NCI-H1048 (cell line): ENCODE measurements at places on chromosomes 5 and 9.

DNA sequence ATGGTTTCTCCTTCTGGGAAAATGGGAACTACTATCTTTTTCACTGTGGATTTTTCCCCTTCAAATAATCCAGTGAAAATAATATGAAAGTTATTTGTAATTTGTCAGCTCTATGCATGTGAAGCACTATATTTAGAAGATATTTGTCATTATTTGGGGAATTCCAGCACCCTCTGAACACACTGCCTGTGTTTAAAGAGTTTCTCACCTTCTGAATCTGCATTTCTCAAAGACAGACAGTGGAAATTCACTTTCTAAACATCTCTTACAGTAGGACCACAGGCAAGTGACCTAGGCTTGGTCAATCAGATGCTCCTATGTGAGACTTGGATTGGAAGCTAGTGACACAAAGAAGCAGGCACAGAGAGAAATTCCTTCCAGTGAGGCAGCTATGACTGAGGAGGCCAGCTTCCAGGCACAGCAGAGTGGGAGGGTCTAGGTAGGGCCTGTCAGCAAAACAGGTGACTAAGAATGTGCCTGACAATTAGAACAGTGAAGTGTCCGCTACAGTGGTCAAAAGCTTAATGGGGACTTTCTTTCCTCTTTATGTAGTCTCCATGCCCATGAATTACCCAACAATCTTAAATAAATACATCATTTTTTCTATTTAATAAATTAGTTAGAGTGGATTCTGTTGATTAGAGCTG is 167.2 kb downstream of the HMHB1 start:
- DNase-seq, result no peak

- DNase-seq, result no peak
These were observed 475 bp upstream of the GOLM1 start for GRCh38 chr9:86099701-86100364.

DNA sequence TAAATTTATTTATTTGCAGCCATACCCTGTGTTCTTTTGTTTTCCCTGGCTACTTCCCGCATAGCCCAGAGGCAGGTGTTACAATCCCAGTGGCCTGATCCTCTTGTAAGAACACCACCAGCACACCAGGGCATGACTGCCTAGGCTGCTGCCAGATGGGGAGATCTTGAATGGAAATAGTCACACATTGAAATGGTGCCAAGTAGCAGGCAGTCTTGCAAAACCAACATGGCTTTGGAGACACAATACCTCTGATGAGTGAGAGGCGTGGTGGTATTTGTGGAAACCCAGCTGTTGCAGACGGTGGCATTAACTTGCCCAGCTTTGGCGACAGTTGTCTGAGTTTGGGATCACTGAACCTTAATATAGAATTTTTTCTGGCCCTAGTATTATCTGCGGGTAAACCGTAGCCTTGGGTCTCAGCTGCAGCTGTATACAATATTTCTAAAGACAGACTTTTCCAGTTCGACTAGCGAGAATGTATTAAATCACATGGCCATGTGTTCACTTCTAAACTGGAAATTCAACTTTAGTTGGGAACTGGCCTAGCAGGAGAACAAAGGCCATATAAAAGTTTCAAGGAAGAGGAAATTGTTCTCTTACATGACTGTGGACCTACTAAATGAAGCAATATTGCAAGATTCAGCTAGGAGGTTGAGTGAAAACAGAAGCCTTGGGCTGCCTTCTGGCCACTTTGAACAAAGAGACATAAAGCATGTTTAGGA is 277.0 kb downstream of the SMARCA2 start:
- no peak for DNase-seq

- no peak for DNase-seq
These were observed 416.8 kb downstream of the IRX2 start for GRCh38 chr5:2334719-2335118.

DNA sequence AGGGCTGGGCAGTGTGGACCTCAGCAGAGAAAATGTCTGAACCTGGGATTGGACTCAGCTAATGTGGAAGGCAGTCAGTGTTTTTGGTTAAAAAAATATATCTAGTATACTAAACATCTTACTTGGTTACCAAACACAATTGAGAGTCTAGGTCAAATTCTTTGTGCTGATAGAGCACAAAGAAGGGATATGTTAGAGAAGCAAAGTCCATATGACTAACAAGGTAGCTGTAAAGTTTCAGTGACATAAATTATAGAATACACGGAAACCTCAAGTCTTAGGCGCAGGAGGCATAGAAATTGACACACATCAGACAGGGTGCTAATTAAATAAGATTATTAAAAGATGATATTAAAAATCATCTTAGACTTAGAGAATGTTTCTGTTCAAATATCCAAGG is 718.3 kb downstream of the TLR4 start:
- no peak for DNase-seq

- DNase-seq, result no peak
These were observed 100.4 kb downstream of the GAPVD1 start for GRCh38 chr9:125361837-125362531.

GRCh38 chr5:143383988-143384387 is 19.5 kb downstream of the NR3C1 start:
- no peak for DNase-seq

GRCh38 chr5:5558638-5559527 is 136.4 kb downstream of the ICE1 start:
- DNase-seq, result no peak

GRCh38 chr5:122102825-122103224 is 24.8 kb upstream of the LOX start:
- DNase-seq, result no peak

DNA sequence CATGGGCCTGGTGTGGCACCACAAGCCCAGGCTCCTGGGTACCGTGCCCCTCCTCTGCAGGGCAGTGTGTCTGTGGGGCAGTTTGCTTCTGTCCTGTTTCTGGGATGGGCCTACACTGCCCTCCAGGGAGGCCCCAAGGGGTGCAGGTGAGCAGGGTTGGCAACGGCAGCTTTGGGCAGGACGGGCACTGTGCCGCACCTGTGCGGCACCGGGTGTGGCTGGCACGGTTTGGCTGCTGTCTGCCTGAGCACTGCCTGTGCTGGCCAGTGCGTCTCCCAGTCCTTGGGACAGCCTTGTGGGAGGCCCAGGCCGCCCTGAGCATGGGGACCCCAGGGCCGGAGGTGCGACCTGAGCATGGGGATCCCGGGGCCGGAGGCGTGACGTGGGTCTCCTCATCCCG is 37.2 kb downstream of the RXRA start:
- no peak for DNase-seq

DNA sequence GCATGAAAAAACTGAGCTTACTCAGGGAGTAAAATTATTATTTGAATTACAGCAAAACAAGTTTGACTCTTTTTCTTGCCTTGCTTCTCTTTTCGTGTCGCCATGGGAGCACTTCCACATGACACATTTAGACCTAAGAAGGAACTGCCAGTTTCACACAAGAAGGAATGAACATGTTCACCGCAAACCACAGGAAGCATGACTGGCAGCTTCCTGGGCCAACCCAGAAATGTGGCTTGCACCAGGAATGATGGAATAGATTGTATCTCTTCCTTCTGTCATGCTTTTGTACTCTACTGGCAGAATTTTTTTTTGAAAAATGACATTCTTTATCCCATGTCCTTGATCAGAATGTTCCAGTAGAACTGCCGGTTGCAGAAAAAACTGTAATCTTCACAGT is 32.9 kb upstream of the MAN2A1 start:
- no peak for DNase-seq

DNA sequence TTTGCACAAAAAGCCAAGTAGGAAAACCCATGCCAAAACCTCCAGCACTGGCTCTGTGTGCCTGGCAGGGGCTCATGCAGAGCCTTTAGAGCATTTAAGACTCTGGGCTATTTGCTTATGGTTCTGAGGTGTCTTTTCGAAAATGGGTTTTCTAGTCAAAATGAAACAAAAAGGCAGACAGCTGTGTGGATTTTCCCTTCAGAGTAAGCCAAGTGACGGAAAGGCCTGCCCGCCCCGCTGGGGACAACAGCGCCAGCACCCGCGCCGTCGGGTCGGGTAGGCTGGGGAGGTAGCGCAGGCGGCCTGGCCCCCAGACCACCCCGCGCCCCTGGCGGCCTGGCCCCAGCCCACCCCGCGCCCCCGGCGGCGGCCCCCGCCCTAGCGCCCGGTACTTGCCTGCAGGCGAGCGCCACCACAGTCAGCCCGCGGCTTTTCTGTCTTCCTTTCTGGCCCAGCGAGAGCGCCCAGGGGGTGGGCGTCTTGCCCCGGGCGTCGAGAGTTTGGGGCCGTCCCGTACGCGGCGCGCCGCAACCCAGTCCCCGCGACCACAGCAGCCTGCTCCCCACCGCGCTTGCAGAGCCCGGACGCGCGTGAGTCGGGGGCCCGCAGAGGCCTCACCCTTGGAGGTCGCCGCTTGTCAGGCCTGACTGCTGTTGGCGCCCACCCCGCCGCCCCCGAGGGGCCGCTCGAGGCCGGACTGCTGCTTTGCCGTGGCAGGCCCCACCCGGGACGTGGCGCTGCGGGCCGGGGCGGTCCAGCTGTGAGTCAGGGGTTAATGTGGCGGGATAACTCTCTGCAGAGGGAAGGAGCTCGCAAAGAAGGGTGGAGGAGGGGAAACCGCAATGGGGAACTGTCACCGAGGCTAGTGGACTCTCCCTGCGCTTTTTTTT is at the start of gene TICAM2:
Gene TICAM2, minus strand, starts transcription at position 779 of the 890 bp plus-strand sequence. CDS start 21,223 bp downstream, outside the sequence.
- DNase-seq, result no peak

GRCh38 chr9:109190151-109190550 is 23.1 kb upstream of the FRRS1L start:
- DNase-seq, result no peak

GRCh38 chr5:83641946-83642345 is 78.7 kb downstream of the HAPLN1 start:
- DNase-seq, result no peak
